ENCODE measurements at places on chromosomes 16 and 17.

- DNase-seq, result no peak
These were observed 25.7 kb downstream of the TRPV2 start for GRCh38 chr17:16440901-16441629.

- no peak for DNase-seq
These were observed 2.3 kb downstream of the ARL4D start for GRCh38 chr17:43400943-43401717.

GRCh38 chr16:12429756-12430155 is 373.9 kb downstream of the CPPED1 start:
- no peak for DNase-seq

- DNase-seq, result no peak
These were observed 257.7 kb upstream of the FOXF1 start for GRCh38 chr16:86252596-86252995.

DNA sequence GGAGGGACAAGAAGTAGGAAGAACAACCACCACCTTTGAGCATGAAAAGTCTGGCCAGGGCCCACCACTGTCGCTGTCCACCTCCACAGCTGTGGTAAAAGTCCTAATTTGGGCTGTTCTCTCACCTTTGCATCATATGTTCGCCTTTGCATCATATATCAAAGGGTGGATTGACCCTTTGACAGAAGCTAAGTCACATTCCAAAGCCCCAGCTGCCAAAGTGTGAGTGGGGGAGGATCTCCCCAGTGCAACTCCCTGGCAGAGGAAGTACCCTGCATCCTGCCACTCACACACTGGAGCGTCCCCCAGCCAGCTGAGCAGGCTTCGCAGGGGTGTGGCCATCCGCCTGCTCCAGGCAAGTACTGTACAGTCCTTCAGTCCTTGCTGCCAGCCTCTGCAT is 12.7 kb upstream of the SPECC1 start:
- DNase-seq, result no peak

DNA sequence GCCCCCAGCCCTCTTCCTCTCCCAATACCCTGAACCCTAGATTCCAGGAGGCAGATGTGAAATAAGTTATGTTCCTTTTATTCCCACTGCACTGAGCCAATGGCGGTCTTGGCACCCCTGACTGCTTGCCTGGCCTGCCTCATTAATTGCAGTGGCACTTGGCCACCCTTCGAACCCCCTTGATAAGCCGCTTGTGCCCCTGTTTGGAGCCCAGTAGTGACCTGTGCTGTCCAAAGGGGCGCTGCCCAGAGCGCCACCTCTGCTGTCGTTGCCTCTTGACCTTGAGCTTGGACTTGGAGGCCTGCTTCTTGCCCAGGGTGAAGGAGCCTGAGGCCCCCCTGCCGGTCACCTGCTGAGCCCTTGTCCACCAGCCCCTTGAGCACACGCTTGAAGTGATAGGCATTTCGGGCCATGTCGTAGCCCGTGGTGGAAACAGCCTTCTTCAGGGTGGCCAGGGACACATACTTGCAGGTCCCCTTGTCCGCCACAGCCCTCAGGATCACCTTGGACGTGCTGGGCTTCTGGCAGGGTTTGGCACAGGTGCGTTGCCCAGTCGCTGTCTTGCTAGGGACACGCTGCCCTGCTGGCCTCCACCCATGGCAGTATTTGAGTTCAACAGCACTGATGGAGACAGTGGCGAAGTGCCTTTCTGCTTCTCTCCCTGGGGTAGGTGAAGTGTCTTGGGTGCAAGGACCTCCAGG is 5.7 kb downstream of the SGCA start:
- DNase-seq, result no peak
